Epithelial cell of proximal tubule (primary cell): ENCODE measurements at places on chromosomes 3 and 15. TPM values are rescaled to one million over a fixed set of nuclear protein-coding genes. Genes with fewer than 3 reads are reported as not detected.

Gene PPM1L
- total RNA-seq = 2.4 and 3.2 TPM in 2 replicates

DNA sequence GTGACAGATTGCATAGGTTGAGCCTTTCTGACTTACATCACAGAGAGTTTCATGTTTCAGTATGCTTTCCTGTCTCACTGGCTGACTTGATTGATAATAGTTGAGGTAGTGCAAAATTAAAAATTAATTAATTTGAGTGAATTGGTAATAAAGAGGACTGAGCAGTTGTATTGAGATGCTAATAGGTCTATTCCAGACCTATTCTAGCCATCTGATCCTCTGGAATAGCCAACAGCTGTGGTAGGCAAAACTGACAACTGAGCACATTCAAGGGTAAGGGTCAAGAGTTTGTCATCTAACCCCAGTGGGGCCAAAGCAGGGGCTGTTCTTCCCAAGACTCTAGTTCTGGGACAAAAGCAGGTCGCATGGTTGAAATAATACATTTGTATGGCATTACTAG is 132.4 kb downstream of the EPHA3 start:
- no peak for DNase-seq

Gene HDAC11
- 8.8 and 9.8 TPM in 2 replicates for total RNA-seq

DNA sequence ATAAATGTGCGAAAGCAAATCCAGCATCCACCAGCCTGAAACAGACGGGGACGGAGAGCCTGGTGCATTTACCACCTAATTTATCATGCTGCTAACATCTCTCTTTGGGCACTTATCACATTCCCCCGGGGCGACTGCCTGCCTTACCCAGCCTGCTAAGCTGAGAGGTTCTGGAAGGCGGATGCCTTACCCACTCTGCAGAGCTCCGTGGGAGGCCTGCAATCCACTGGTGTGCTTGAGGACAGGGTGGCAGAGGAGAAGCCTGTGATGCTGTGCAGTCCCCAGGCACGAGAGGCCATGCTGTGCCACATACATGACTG is 25.5 kb downstream of the MGLL start:
- DNase-seq = no peak

Gene CFAP100
- not detected in 2 replicates for total RNA-seq

Gene STXBP5L
- total RNA-seq = not detected in 2 replicates

- DNase-seq = no peak
Observed at GRCh38 chr15:57665939-57666338, 40.6 kb upstream of the POLR2M start.

DNA sequence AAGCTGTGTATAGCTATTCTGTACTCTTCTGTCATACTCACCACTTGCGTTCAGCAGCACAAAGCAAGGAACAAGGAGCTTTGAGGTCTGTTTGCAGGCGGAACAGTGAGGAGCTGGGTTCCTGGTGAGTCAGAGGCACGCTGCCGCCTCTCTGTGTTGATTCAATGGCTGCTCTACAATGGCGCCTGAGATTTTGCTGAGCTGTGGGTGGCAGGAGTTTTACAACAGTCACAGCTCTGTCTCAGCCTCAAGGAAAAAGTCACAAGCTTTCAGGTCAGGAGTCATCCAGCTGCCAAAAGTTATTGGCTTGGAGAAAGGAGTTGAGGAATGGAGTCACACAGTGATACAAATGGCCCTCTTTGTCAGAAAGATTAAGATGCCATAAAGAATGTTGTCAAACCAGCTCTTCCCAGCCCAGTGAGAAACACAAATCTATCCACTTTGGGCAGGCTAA is 98.1 kb downstream of the SSR3 start:
- DNase-seq = no peak

GRCh38 chr3:135161425-135161824 is 366.4 kb downstream of the EPHB1 start:
- no peak for DNase-seq

DNA sequence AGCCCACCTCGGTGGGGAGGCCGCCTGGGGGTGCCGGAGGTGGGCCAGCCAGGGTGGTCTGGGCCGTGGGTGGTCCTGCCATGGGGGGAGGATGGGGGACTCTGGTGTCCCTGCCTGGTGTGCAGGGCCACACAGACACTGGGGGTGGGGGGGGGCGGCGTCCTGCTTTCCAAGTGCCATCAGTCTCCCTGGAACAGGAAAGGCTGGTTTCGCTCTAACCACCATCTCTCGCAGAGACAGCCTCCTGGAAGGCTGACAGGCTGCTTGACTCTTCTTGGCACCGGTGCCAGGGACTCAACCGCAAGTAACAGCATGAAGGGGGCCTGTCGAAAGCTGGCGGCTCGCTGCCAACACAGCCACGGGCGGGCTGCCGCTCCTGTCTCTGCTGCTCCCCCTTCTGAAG is 40.3 kb downstream of the RGMA start:
- no peak for DNase-seq

GRCh38 chr3:98532709-98533571 is 1.2 kb downstream of the GPR15 start:
- DNase-seq = no peak

DNA sequence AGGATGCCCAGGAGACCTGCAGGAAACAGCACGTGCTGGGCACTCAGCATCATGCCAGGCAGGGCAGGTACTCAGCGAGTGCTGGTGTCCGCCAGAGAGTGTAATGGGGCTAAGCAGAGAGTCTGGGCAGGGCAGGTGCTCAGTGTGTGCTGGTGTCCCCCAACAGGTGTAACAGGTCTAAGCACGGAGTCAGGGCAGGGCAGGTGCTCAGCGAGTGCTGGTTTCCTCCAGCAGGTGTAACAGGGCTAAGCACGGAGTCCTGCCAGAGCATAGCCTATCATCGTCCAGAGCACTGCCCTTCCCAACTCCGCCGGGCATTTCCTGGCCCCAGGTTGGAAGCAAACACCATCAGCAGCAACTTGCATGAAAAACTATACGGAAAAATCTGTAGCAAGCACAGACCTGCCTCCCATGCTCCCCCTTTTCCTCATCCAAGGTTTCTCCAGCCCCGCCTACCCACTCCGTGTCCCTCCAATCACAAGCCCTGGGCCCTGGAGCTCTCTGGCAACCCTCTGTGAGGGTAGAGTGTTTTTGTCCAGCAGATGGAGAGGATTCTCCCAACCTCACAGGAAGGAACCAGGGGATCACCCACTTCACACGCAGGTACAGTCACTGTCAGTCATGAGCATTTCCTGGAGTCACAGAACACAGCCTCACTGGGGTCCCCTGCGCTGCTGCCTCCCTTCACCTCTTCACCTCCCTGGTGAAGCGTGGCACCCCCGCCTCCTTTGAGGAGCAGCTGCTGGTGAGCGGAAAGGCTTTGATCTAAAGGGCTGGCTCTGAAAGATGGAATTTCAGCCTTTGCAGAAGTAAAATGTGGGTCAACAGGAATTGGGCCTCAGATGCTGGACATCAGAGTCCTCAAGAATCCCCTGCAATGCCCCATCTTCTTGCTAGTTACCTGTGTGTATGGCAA is 302.5 kb downstream of the OCA2 start:
- DNase-seq = no peak

DNA sequence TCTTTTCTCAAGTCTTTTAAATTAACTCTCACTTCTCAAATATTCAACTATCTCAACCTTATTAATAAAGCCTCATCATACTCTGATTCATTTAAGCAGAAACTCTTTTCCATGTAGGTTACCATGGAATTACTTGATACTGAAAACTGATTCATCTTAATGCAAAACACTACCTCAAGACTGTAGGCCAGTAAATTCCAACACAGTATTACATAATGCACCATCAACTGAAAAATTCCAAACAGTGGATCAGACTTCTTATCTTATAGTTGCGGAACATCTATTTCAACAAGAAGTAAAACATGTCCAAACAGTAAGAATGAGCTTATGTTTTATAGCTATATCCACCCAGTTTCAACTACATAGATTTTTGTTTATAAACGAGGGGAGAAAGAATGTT is 124.5 kb downstream of the PEAK1 start:
- DNase-seq = no peak

DNA sequence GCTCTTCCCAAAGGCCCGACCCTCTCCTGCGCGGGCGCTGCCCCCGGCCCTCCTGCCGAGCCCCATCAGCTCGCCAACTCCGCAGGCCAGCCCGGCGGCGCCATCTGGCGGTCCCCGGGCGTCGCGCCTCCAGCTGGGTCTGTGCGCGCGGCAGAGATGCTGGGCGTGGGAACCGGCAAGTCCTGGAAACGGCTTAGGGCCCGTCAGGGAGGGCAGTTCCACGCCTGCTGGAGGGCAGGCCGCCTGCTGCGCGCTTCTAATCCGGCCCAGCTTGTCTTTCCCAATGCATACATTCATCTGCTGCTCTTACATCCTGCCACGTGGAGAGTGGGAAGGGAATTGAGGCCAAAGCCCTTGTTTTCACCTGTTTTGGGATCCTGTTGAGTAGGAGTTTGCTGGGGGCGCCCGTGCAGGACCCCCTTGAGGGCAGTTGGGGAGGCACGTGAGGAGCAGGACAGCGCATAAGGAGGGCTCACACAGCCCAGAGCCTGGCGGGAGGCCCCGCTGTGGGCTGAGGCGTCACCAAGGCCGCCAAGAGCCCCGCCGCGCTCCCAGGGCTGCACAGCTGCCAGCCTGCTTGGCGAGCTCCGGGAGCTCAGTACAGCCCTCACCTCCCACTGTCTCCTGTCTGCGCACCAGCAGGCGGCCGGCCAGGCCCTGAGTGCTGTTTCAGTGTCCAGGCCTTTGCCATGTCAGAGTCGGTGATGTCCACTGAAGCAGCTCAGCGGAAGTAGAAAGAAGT is 165.6 kb downstream of the NSMCE3 start:
- no peak for DNase-seq

DNA sequence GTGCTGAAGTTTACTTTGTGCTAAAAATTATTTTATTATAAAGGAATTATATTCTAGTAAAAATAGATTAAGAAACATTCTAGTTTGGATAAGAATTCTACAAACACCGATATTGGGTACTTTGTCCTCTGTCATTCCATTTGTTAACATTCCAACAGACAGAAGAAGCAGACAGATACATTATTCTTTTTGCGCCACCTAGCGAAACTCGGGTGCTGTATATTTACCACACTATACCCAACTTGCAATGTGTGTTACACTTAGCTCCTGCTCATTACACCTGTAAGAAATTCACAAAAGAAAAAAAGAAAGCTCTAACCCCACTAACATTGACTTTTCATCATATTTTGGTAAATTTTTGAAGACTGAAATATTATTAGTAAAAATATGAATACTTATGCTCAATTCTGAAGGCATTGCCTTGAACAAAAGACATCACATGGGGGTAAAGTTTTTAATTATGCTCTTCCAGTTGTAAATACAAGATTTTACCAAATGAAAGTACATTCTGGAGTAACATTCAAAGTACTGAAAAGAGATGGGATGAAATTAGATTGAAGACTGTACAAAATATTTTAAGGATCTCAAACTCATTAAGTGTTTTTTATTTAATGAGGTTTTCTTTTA is 136.5 kb upstream of the MLF1 start:
- peak; percentile 26 for DNase-seq

- no peak for DNase-seq
Observed at GRCh38 chr15:25182736-25183445, 228.1 kb downstream of the SNRPN start.

DNA sequence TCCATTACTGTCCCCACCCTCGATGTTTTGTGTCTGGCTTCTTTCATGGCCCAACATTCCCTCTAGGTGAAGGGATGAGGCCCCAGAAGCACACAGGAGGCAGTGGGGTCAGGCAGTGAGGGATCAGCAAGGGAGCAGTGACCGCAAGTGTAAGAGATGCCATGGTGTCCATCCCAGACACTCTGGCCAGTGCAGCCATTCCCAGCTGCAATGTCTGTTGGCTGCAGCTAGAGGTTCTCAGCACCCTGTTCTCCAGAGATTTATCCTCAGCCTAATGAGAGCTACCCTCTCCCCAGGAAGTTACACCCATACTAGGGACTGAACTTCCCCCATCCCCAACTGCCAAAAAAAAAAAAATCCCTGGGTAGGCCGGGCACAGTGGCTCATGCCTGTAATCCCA is 40.2 kb downstream of the TRANK1 start:
- DNase-seq = no peak

Gene GABPB1
- total RNA-seq = 48.9 and 51.6 TPM in 2 replicates

Gene ZFAND6
- 86.7 and 126 TPM in 2 replicates for total RNA-seq

Gene GOLGA6A
- total RNA-seq = not detected in 2 replicates

DNA sequence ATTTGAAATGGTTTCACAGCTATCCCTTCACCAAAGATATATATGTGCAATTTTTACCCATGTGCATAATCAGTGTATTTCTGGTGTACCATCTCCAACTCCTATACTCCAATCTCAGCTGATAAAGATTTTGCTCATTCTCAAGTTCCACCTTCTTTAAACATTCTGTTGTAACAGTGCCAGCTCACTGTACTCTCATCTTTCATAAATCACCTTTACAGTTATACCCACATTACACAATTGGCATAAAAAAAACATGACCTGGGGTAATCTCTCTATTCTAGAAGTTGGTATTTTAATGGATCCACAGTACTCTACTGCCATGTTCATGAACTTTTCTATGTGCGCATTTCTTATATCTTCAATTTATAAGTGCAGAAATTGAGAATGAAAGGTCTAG is 339.9 kb upstream of the DPH6 start:
- DNase-seq = no peak

Gene MYRIP
- total RNA-seq = 0.12 and 0.29 TPM in 2 replicates

DNA sequence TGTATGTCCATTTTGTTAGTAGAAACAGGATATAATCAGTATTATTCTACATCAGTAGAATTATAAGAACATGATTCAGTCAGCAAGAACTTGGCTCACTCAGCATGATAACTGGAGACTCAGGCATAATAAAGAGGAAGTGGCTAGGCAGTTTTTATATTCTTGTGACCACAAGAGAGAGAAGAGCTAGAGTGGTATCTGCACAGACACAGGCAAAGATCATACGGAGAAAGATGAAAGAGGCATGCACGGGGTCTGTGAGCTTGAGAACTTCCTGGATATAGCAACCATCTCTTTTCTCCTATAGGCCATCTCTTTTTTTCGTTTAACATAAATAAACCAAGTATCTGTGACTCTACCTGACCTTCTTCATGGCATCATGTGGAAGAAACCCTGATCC is 46.8 kb downstream of the MYO5A start:
- DNase-seq = no peak

Gene LRRC34
- total RNA-seq = 9.8 and 17.1 TPM in 2 replicates

GRCh38 chr3:66625505-66626216 is 124.8 kb upstream of the LRIG1 start:
- no peak for DNase-seq

- no peak for DNase-seq
Observed at GRCh38 chr3:119228373-119229145, 12.1 kb downstream of the B4GALT4 start.

- DNase-seq = no peak
Observed at GRCh38 chr3:132654721-132655120, 4.9 kb downstream of the ACAD11 start.

- no peak for DNase-seq
Observed at GRCh38 chr15:62362608-62363007, 197.5 kb upstream of the C2CD4B start.

Gene SERPINI1
- total RNA-seq = 2.9 and 5.4 TPM in 2 replicates

Gene AMIGO3
- 0.07 and 0.86 TPM in 2 replicates for total RNA-seq

GRCh38 chr3:71062952-71063772 is 520.4 kb downstream of the FOXP1 start:
- no peak for DNase-seq

DNA sequence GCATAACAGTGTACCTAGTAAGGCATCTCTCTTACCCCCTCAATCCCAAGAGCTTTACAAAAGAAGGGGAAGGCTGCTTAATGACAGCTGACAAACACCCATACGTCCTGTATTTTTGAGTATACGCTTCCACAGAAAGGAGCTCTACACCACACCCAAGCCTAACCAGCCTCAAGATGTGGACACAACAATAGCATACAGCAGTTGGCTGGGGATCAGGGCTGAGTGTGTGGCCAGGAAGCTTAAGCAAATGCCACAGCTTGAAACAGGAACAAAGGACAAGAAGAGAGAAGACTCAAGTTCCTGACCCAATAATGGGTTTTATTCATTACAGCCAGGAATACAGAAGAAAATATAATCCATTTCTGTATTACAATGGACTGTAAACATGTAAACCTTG is 6.9 kb downstream of the HEXA start:
- no peak for DNase-seq

Gene HIGD2B
- not detected in 2 replicates for total RNA-seq
